Sciatic nerve (tissue), 2 donors: ENCODE measurements at places on chromosomes 12 and 14.

DNA sequence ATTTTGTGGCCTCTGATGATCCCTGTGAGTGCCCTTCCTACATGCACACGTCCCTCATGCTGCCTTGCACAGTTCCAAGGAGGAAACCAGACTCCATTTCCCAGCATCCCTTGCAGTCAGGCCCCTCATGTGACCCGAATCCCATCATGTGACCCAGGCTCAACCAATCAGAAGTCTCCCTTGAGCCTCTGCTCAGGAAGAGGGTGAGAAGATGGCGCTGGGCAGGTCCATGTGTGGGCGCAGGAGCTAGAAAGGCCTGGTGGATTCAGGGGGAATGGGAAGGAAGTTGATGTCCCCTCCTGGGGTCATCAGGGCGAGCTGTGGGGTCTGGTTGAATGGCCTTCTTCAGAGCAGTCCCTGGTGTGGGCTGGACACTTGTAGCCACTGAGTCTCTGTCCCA is 240.5 kb downstream of the ADGRD1 start:
- no peak for DNase-seq

GRCh38 chr12:46857486-46857885 is 31.7 kb upstream of the SLC38A4 start:
- DNase-seq, result no peak

- no peak for DNase-seq
Observed at GRCh38 chr12:694734-695503, 31.7 kb upstream of the NINJ2 start.

DNA sequence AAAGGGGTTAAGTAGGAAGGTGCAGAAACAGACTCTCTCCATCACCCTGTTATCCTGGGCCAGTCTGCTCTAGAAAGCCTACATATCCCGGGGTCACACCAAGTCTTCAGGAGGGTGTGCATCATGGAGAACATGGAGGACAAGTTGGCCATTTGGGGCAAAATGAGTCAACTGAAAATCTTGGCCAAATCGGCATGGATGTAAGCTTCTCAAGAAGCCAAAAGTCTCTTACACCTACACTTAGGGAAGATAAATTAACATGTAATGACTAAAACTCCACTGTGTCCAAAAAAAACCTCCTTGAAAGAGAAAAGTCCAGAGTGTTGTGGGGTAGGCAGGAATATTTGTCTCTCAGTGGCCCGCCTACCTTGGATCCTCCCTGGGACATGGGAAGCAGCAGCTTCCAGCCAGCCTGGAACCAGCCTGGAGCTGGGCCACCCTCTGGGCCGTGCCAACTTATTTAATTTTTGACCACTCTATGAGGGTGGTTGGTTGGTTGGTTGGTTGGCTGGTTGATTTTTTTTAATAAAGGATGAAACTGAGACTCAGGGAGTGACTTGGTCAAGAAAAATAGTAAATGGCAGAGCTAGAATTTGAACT is 17.9 kb upstream of the TC2N start:
- no peak for DNase-seq

DNA sequence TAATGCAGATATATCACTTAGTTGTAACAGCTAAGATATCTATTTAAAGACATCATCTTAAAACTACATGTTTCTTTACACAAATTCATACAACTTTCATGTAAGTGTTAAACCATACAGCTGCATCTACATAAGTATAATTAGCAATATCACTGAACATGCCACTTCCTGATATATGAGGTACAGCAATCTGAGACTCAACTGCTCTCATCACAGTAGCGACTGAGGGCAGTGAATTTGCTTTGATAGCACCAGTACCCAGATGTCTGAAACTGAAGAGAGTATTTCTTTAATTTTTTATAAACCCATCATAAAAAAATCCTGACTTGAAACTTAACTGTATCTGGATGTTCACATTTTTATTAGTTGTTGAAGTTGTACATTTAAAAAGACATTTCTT is 34.7 kb upstream of the NUAK1 start:
- DNase-seq, result no peak

DNA sequence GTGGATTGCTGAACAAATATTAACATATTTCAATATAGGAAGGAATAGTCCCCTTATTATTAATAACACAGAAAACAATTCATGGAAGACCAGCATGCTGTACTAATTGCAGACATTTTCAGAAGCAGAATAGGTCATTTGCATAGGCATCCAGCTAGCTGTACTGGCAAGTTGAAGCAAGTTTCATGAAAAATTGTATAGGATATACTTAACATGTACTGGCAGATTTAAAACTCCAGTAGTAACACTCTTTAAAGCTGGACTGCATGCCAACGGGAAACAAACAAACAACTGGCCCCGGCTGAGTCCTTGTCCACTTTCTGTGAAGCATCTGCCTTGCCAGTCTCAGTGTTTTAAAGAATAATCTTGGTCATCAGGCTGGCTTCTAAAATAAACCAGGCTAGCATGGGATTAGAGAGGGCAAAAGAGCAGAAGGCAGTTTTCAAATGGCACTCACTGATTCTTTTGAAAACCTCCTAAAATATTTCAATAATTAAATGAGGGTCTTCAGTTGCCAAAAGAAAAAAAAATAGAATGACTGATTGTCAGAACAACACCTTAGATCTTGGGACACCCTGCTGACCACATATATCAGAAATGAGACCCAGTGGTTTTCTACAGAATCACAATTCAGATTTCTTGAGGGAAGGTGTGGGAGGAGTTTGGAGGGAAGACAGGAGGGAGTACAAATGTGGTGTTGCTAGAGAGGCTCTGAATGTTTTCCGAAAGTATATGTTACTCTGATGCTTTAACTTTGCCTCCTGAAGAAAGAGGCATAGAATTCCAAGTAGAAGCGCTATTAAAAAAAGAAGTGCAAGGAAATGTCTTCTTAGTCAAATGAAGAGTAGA is 122.5 kb upstream of the KRAS start:
- DNase-seq, result no peak

DNA sequence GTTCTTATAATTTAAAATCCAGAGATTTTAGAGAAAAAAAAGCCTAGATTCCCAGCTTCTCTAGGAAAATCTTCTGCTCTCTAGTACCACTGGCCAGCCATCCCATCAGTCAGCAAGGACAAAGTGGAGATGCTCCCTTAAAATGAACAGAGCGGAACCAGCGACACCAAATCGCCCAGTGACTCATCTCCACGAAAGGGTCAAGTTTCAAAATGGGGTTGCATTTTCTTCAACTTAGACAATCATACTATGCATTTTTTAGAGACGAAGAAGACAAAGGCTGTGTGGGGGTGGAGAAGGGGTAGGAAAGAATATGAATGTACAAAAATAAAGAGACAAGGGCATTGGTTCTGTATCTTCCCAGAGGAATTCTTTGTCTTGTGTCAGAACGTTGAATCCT is 212.0 kb downstream of the SLC15A4 start:
- no peak for DNase-seq

DNA sequence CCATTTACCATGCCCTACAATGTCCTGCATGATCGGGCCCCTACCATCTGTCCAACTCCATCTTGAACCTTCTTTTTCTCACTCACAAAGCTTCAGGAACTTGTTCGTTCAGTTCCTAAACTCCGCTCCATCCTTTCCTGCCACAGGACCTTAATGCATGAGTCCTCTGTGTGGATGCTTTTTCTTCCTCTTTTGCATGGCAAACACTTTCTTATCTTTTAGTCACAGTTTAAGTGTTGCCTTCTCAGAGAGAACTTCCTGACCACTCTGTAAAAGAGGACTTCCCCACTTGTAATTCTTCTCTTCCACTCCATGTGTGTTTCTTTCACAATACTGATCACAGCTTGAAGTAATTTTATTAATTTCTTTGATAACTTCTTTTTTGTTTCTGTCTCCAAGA is 54.4 kb upstream of the ETV6 start:
- no peak for DNase-seq

DNA sequence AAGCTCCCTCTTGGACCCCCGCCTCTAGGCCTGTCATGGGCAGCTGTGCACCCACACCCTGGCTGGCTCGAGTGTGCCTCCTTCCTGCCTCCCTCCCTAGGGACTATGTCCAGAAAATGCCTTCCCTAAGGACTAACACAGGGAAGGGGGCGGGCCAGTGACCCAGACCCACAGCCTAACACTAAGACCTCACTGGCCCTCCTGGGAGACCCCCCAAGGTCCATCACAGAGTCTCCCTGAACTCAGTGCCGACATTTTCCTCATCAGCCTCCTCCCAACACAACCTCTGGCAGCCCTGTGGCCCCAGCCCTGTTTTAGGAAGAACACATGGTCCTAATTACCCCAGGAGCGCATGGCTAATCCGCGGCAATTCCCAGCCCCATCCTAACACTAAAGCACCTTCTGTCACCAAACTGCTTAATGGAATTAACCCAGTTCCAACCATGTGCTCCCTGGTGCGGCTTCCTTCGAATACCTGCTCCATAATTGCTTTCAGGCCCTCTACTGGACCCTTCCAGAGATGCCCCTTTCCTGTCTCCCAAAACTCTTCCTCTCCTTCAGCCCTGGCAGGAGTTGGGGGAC is 5.6 kb downstream of the MSI1 start:
- no peak for DNase-seq
